Ovary (tissue), 10 donors: ENCODE measurements at places on chromosomes 7 and 10.

- no peak for DNase-seq
These were observed 31.6 kb downstream of the RBM33 start for GRCh38 chr7:155676052-155676451.

DNA sequence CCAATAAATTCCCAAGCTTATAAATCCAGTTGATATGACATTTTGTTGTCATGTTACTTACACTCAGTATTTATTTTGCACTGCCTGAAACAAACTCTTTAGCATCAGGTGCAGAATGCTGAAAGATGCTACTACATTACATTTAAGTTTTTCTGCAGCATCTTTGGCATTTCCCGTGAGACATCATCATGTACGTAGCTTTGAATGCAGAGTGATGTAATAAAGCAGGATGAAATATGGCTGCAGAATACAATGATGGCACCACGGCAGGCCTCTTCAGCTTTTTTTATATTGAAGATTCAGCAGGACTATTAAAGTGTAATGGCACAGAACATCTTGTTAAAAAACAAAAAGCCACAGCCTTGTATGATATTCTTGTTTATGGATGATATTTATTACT is 531.8 kb downstream of the NXPH1 start:
- DNase-seq = no peak

- DNase-seq = no peak
These were observed 17.1 kb downstream of the PDSS1 start for GRCh38 chr10:26714415-26715136.

- DNase-seq = peak; percentile 7
These were observed 3.9 kb downstream of the RASGEF1A start for GRCh38 chr10:43262902-43263466.

GRCh38 chr7:66331883-66332282 is 126.7 kb downstream of the TPST1 start:
- no peak for DNase-seq

- no peak for DNase-seq
These were observed 257.9 kb downstream of the FGFR2 start for GRCh38 chr10:121340271-121340831.

GRCh38 chr10:129626796-129627435 is 159.9 kb downstream of the MGMT start:
- no peak for DNase-seq

DNA sequence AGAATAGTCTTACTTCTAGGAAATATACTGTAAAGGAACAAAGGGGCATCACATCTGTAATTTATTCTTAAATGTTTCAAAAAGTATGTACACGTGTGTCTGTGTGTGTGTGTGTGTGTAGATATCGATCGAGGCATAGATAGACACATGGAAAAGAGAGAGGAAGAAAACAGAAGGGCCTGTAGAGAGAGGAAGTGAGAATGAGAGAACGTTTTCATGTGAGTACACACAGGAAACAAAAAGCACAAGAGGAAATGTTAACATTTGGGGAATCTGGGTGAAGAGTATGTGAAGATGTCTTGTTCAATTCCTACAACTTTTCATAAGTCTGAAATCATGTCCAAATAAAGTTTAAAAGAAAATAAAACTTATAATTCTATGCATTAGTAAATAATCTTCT is 286.5 kb upstream of the SORCS1 start:
- DNase-seq = no peak

GRCh38 chr7:90192876-90193750 is 18.4 kb upstream of the STEAP2 start:
- DNase-seq = no peak

GRCh38 chr7:108308276-108308675 is 148.0 kb downstream of the NRCAM start:
- DNase-seq = no peak

DNA sequence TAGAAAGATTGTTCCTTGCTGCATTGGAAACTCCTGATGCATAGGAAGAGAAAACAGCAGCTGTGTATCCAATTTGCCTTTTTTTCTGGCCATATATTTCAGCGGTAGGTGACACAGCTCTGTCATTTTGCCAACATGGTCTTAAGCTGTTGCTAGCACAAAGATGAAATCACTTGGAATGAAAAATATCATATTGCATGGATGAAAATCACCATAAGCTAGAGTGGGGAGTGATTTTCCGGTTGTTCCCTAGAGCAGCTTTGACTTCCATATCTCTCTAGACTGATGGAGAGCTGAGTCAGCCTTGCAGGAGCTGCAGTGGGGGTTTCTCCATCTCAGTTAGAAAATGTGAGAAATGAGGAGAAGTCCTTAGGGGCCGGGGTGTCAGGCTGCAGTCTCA is 38.3 kb upstream of the BTBD16 start:
- DNase-seq = no peak

DNA sequence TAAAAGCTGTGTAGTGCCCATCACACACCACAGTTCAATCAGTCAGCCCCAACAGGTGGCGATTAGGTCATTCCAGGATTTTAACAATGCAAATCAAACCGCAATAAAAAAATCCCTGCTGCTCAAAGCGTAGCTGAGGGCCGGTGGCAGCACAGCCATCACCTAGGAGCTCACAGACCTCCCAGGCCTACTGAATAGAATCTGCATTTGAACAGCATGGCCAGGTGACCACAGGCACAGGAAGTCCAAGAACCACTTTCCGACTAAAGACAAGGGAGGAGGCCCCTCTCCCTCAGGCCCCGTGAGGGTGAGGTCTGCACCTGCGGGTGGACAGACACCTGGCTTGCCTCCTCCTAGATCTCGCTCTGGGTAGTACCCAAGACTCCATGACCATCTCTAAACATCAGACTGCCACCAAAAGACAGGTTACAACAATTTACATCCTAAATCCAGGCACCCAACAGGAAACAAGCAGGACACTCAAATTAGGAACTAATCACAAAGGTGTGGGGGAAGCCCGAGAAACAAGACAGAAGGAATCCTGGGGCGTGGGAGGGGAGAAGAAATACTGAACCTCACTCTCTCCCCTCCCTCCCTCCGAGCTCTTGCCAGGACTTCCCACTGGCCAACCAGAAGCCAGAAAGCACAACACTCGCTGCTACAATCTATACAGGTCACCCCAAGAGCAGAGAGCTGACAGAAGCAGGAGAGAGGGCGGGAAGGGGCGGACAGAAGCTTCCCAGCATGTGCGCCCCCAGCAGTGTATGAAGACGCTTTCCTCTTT is 19.2 kb downstream of the GNA12 start:
- DNase-seq = no peak

- no peak for DNase-seq
These were observed 136.6 kb downstream of the SPAG6 start for GRCh38 chr10:22481687-22482539.

DNA sequence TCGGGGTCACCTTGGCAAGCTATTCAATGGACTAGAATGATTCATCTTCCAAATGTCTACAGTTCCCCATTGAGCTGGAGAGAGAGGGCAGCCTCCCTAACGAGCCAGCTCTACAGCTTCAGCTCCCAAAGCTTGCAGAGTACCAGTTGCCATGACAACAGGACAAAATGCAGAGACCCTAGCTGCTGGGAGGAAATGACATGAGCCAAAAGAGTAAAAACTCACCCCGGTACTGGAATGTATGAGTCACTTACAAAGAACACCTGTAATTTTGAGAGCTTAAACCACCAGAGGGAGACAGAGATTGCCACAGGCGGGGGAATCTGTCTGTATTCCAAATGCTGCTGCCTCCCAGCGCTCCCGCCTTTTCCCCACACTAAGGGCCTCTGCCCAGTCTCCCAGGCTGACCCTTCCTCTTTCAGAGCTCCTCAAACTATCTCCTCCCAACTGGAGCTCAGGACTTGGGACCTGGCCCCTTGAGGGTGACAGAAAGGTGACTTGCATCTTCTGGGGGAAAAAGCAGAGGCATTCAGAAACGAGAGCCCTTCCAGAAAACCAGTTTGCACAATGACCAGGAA is 95.5 kb downstream of the CUL2 start:
- peak; percentile 44 for DNase-seq

GRCh38 chr10:93995598-93996271 is 2.0 kb downstream of the PLCE1 start:
- DNase-seq = no peak

GRCh38 chr10:96619796-96620773 is 33.3 kb upstream of the TM9SF3 start:
- no peak for DNase-seq

- DNase-seq = no peak
These were observed 7.7 kb upstream of the ABCB1 start for GRCh38 chr7:87608431-87608830.

DNA sequence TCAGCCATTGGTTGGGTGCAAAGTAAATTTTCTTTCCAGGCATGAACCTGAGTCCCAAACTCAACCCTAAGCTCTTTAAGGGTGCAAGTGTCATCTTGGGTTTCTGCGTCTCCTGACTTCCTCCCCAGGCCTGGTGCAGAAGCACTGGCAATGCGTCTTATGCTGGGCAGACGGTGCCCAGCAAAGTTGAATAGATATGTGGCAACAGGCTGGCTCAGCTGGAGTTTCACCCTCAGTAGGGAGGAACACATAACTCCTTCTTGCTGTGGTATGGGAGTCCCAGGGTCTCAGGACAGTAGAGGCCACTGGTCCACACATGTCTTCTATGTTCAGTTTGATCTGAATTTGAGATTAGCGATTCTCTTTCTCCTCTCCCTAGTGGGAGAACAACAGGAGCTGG is 181.3 kb downstream of the RPS24 start:
- no peak for DNase-seq

DNA sequence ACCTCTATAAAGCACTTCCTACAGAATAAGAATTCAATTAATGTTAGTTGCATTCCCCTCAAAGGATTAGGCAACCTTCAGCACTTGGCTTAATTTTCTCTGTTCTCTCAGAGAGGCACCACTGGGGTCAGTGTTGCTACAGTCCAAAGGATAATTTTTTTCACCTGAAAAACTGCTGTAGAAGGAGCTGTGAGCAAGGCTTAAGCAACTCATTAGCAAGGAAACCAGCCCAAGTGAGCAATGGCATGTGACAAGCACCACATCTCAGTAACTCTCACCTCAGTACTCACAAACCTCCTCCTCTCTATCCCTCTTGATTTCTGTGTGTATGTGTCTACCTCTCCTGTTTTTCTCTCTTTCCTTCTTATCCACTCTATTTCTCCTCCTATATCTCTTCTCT is 55.9 kb downstream of the DGKI start:
- no peak for DNase-seq

DNA sequence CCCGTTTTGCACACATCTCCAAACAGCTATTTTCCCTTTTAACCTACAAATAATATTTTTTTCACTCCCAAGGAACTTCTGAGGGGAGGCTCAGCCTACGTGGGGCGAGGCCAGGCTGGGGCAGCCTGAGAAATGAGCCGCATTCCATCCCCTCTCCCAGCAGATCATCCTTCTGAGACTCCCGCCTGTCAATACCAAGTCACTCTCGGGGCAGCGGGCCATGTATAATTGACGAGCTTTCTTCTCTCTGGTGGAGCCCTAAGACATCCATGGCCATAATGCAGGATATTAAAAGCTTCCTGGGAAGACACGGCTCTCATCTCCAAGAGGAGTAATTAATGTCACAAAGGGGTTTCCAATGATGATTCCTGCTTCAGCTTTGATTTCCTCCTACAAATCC is 37.8 kb upstream of the CHST15 start:
- DNase-seq = no peak

DNA sequence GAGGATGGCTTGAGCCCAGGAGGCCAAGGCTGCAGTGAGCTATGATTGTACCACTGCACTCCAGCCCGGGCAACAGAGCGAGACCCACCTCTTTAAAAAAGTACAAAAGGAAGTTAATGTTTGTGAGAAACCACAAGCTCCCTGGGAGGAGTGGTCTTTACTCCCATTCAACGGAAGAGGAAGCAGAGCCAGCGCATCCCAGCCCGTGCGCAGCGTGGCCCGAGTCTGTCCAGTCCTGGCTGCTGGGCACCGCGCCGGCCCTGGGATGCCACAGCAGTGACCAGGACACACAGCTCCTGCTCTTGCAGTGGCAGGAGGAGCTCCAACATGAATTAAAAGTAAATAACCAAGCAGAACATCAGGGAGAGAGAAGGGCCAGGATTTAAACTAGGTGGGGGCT is 68.4 kb downstream of the ELFN1 start:
- no peak for DNase-seq

DNA sequence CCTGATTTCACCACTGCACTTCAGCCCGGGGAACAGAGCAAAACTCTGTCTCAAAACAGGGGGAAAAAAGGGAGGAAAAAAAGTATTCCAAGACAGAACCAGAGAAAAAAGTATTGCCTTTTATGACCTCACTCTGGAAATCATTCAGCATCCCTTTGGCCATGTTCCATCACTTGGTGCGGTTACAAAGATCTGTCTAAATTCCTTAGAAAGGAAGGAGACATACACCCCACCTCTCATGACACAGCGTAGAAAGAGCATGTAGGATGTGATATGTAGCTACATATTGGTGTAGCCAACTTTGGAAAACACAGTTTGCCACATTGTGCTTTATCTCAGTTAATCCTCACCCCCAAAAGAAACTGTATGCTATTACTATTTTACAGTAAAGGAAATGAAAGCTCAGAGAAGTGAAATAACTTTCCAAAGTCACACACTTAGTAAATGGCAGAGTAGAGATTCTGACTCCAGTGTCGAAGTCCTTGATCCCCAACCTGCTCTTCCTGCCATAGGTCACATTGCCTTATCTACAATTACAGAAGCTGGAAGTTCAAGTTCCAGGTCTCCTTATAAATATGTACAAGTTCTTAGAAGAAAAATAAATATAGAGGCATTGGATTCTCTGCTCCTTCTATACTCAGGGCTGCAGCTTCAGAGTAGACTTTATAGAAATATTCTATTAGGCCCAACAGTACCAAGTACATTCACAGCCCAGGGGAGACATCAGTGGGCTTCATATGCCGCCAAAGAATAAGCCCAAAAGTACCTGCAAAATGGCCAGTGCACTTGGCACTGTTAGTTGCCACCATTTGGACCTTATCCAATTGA is 91.6 kb upstream of the KMT2E start:
- no peak for DNase-seq

DNA sequence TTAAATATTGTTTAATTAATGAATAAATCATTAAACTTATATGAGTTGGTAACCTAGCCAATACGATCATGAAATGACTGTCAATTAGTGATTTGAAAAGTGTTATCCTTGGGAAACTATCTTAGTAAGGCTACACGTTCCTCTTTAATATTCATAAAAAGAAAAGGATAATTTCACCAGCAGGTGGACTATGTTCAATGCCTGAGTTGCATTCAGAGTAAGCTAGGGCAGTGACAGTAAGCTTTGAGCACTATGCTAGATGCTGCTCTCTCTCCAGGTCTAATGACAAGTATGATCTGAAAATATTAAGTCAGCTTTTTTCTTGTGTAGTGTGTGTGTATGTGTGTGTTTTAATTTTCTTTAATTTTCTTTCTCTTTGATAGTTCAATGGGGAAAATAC is 486.3 kb upstream of the PCDH15 start:
- no peak for DNase-seq
